ENCODE measurements at places on chromosomes 7 and 10.
A peak's percentile ranks its signal among the peaks of the same experiment; 100 is the strongest.

- DNase-seq, result no peak
These were observed 160.9 kb downstream of the PIP4K2A start for GRCh38 chr10:22553452-22553995.

DNA sequence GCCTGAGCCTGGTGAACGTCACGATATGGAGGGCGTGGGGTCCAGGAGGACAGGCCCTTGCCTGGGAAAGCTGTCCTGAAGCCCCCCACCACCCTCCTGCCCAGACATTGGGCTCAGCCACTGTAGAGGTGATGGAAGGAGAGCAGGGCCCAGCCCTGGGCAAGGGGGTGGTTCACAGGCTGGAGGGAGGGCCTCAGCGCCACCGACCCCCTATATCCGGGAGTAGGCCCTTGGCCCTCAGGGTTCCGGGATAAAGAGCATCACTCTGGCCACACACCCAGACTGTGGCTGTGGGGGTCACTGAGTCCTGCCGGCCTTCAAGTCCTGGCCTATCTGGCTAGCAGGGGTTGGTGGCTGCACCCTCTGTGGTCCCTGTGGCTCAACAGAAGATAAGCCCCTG lies 55.3 kb upstream of the GTF2IRD1 start:
- no peak for DNase-seq

DNA sequence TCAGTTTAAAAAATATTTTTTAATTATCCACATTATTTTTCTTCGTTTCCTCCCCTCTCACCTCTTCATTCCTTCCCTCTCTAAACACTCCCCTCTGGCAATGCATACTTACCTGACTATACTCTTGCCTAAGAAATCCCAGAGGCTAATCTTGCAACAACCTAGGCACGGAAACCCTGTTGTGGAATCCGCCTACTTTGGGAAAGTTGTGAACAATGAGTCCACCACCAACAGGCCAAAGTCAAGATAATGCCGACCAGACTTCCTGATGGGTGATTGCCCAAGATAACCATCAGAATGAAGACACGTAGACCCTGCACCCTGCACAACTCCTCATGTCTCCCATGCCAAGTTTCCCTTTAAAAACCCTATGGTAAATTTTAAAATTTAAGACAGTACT lies 521.5 kb downstream of the KIF20B start:
- no peak for DNase-seq

DNA sequence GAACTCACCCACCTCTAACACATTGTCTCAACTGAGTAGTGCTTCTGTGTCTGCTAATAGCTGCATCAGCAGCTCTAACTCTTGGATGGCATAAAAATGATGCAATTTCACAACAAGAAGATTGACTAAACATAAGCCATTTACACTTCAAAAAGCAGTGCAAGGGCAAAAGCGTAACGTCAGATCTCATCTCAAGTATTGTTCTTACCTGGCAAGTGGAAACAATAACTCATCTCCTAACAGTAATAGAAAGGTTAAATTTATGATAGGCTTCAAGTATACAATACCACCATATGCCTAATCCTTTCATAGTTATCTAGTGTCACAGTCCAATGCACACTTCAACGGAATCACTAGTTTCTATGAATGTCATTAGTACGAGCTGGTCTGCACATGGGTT lies 14.8 kb downstream of the TPK1 start:
- DNase-seq, result no peak

DNA sequence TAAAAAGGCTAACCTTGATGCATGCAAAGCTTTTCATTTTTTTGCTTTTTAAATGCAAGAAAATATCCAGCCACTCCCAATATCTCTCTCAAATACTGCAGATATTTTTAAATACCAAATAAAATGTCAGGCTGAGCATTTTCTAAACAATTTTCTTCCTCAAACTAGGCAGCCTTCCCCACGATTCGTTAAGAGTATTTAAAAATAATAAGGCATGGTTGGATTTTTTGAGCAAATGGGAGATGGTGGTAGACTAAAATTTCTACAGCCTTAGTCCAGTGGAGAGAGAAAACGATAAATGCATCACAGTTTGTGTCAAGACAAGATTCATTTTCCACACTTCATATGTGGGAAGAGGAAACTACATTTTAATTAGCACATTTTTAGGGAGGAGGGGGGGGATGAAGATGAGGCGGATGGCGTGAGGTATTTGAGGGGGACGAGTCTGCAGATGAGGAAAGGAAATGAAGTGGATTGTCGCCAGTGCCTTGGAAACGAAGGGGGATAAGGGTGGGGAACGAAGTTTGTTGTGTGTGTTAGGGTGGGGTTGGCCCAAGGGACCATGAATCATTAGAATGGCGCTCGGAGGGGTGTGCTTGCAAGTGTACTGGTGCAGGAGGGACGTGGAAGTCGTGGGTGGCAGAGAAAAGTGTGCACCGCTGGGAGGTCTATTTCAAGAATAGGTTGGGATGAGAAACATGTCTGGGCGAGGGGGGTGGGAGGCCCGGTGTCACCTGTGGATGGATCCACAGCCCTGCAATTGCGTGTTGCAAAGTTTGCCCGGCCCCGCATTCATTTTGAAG lies 1.2 kb upstream of the ADD3 start:
- DNase-seq, result peak; percentile 69

DNA sequence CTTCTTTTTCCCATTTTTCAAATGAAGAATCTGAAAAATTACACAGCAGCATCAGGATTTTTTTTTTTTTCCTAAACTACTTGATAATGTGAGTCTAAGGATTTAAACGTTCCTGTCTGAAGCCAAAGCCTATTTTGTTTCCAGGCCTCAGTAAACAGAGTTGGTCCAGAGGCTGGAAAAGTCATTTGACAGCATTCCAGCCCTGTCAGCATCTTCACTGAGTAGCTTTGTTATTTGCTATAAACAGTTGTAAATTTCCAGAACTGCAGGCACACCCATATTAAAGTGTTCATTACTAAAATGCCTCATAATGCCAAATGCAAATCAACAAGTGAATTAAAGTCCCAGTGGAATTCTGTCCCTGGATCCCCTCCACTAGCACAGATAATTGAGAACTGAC lies 35.5 kb upstream of the KMT2E start:
- no peak for DNase-seq

DNA sequence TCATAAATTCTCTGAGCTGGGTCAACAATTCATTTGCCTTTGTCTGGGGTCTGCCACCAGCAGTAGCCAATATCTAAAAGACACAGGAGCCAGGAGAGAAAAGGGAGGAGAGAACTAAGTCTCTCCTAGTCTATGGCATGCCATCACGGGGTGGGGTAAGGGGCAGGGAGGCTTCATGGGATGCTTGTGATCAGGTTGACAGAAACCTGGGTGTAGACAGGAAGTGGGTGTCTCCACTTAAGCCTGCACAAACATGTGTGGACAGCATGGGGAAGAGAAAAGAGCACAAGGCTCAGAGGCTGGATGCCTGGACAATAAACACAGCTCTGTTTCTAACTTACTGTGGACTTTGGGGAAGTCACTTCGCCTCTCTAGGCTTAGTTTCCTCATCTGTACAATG lies 11.5 kb upstream of the C10orf53 start:
- peak; percentile 41 for DNase-seq

GRCh38 chr10:16890691-16891090 lies 73.5 kb upstream of the RSU1 start:
- DNase-seq, result no peak

GRCh38 chr7:18555120-18555519 lies 59.6 kb downstream of the HDAC9 start:
- DNase-seq, result no peak

DNA sequence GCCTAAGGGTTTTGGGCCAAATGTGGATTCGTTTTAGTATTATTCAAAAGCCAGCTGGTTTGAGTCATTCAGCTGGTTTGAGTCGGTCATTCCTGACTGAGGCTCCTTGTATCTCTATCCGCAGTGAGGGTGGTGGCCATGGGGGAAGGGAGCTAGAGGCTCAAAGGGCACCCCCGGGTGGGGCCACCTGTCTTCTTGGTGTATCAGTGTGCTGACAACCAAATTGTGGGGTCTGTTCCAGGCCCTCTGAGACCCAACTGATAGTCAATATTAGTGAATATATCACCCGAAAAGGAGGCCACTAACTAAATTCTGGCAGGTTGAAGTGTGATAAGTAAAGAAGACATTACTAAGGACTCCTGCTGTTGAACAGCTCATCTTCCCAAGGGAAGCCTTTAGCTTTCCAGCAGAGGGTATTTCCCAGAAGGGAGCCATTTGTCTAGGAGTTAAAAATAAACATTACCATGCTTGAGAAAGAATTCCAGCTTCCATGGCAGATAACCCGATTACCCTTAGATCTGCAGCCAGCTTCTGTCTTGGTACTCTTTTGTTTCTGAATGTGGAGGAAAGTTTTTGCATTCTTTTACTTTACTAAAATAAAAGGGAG lies 29.9 kb upstream of the DDX50 start:
- no peak for DNase-seq

GRCh38 chr7:103325744-103326143 lies 18.8 kb downstream of the DNAJC2 start:
- DNase-seq, result no peak

GRCh38 chr10:80131499-80131901 lies 1.0 kb upstream of the PLAC9 start:
- no peak for DNase-seq

DNA sequence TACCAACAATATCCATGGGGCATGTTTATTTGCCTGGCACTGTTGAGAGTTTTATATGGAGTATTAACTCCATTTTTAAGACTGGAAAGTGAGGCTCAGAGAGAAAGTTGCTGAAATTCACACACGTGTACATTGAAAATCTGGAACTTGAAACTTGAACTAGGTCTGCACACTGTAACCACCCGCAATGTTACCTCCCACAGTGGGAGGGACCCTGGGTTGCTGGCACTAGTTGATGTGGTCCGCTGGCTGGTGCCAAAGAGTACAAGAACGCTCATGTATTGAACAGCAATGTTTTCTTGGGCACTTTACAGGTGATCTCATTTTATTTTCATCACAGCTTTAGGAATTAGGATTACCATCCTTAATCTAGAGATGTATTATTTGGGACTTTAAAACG lies 253.2 kb downstream of the INHBA start:
- DNase-seq, result no peak

GRCh38 chr7:30463405-30464145 lies 15.0 kb downstream of the NOD1 start:
- peak; percentile 92 for DNase-seq

DNA sequence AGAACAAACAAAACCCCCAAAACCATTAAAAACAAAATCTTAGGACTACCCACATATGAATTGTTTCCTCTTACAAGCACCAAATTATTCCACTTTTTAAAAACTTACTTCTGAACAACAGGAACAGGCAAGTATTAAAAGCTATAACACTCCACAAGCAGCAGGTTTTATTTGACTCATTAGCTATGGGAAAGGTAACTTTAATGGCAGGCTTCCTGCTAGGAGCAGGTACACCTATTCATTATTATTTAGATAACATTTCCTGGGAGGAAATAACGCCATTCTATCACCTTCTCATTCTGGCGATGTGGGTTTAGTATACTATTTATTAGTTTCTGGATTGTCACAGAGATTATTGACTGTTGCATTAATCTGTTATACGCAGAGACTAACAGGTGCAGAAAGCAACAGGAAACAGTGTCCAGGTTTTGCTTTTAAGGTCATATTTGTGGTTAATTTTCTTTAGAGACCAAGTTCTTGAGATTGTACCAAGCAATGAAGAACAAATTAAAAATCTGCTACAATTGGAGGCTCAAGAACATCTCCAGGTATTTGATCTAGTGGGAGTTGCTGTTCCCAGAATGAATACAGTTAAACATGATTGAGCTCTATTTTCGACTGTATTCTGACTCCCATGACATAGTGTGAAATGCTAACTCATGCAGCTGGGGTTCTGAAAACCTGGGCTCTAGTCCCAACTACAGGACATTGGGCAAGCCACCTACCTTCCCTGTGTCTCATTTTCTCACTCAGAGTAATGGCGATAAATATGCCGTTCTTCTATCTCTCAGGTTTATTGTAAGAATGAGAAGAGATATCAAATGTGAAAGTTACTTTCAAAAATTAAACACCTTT lies 2.0 kb downstream of the CPA2 start:
- DNase-seq, result no peak

GRCh38 chr10:69416695-69417094 lies at the start of gene TACR2:
Gene TACR2 (minus strand): TSS chr10:69416918. CDS start chr10:69416323, 595 bp downstream.
- DNase-seq, result no peak

GRCh38 chr10:125992254-125992653 lies 95.9 kb downstream of the FANK1 start:
- no peak for DNase-seq

DNA sequence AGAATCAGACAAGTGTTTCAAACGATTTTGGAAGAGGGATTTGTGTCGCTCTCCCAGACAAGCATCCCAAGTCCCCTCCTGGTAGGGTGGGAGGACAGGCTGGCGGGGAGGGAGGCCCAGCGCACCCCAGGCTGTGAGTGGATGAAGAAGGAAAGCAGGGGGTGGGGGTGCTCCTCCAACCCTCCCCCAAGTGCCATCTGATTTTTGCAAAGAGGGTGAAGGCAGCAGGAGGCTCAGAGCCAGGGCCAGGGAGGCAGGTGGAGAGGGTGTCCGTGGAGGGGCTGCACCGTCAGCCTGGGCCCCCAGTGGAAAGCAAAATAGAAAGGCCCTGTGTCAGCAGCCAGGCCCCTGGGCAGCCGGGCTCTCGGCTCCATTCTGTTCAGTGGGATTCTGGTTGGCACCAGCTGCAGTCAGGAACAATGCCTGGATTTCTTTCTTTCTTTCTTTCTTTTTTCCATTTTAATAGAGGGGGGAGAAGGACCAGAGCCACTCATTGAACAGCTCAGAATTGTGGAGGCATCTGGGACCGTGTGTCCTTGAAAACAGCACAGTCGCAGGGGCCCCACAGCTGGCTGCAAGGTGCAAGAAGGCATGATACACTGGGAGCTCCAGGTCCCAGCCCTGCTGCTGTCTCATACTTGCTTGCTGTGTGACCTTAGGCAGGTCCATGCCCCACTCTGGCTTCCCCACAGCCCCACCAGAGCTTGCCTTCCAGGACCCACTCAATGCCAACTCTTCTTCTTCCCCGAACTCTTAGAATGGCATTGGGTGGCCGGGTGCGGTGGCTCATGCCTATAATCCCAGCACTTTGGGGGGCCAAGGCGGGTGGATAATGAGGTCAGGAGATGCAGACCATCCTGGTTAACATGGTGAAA lies 7.1 kb upstream of the ZMIZ1 start:
- DNase-seq, result no peak

GRCh38 chr10:114035791-114036190 lies 7.9 kb upstream of the ADRB1 start:
- no peak for DNase-seq

All from NB4 (cell line).